Upper lobe of right lung (tissue), 1 donor: ENCODE measurements at places on chromosomes 3 and 15.

- H3K4me3 ChIP-seq: no peak overlapping the region
- H3K27ac ChIP-seq: no peak overlapping the region
- no peaks in the 10 kb centered on the region for H3K4me1 ChIP-seq
- DNase-seq: no peak
- H3K36me3 ChIP-seq: peaks cover 10% of the 10 kb centered on the region
These were observed 19.1 kb upstream of the PLCH1 start for GRCh38 chr3:155763870-155764463.

GRCh38 chr3:17939157-17939556, 196.7 kb upstream of the TBC1D5 start:
- no peaks in the 10 kb centered on the region for H3K4me1 ChIP-seq
- no peaks in the 10 kb centered on the region for H3K27me3 ChIP-seq
- no peak for DNase-seq
- H3K27ac ChIP-seq: no peak overlapping the region
- no peak overlapping the region for H3K4me3 ChIP-seq
- H3K36me3 ChIP-seq: no peaks in the 10 kb centered on the region

DNA sequence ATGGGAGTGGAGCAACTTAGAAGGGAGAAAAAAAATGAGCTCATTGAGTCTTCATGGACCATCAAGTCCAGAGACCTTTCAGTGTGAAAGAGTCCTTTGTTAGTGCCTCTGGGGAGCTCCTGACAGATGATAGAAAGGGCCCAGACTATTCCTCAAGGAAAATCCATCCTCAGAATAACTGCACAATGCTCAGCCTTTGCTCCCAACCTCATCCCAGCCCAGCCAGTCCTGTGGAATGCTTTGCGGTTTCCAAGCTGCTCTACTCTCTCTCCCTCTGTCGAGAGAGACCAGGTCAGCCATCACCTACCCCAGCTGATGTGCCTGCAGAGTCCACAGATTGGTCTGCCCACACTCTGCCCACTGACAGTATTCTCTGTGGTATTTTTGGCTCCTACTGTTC, 406.2 kb downstream of the MFSD1 start:
- no peak for DNase-seq
- no peak overlapping the region for H3K27ac ChIP-seq
- H3K4me3 ChIP-seq: no peak overlapping the region
- no peaks in the 10 kb centered on the region for H3K27me3 ChIP-seq

DNA sequence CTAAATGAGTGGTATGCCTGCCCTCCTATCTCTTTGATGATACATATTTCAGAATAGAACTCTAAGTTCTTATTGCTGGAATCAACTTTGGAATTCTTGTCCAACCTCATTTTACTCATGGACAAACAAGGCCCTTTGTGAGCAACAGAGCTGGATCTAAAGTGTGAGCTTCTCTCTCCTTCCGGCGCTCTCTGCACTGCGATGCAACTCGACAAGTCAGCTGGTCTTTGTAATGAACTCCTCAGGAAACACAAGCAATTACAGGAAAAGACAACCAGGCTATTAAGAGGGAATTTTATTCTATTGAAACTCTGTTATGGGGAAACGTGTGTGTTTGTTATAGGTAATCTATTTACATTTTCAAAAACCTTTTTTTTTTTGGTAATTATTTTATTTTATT, 20.3 kb upstream of the NRROS start:
- H3K4me1 ChIP-seq: peaks cover 13% of the 10 kb centered on the region

DNA sequence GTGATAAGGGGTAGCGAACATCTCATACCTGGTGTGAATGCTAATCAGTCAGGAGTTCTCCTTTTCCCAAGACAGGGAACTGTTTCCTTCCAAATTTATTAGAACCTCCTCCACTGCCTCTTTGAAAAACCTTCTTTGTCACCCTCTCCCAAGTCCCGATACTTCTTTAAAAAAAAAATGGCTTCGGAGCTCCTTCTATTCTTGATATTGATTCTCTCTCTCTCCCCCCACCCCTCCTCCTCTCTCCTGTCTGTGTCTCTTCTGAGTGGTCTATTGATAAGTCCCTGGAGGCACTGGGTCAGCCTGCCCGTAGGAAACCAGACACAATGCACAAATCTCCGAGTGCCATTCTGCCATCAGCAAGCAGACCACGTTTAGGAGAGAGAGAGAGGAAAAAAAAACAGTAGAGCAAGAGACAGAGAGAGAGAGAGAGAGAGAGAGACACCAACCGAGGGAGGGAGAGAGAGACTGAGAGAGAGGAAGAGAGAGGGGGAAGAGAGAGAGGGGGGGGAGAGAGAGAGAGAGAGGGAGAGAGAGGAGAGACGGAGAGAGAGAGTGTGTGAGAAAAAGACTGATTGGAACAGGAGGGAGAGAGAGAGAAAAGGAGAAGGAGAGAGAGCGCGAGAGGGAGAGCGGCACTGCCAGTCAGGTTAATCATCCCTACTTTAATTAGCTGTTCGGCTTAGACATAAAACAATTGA, 160.9 kb downstream of the TIGIT start:
- DNase-seq: no peak
- H3K27ac ChIP-seq: peak overlapping the region; percentile 66
- H3K36me3 ChIP-seq: no peaks in the 10 kb centered on the region
- peak overlapping the region; percentile 50 for H3K4me3 ChIP-seq
- H3K4me1 ChIP-seq: peaks cover 31% of the 10 kb centered on the region

DNA sequence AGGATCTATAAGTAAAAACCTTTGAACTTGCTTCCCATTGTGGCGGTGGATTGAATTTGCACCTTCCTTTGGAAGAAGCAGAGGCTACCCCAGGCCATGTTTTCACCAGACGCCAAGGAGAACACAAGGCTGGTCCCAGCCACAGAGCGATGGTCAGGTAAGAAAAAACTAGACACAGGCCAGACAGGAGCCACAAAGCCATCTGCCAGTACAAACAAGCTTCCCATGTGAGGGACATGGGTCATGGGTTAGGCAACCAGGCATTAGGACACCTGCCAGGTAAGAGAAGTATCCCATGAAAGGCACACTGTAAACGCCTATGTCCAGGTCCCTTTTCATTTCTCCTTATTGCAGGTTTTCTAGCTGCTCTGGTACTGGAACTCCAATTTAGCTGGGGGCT, 190.2 kb downstream of the KLF13 start:
- H3K36me3 ChIP-seq: no peaks in the 10 kb centered on the region
- no peak overlapping the region for H3K27ac ChIP-seq
- H3K27me3 ChIP-seq: no peaks in the 10 kb centered on the region
- H3K4me3 ChIP-seq: no peak overlapping the region

DNA sequence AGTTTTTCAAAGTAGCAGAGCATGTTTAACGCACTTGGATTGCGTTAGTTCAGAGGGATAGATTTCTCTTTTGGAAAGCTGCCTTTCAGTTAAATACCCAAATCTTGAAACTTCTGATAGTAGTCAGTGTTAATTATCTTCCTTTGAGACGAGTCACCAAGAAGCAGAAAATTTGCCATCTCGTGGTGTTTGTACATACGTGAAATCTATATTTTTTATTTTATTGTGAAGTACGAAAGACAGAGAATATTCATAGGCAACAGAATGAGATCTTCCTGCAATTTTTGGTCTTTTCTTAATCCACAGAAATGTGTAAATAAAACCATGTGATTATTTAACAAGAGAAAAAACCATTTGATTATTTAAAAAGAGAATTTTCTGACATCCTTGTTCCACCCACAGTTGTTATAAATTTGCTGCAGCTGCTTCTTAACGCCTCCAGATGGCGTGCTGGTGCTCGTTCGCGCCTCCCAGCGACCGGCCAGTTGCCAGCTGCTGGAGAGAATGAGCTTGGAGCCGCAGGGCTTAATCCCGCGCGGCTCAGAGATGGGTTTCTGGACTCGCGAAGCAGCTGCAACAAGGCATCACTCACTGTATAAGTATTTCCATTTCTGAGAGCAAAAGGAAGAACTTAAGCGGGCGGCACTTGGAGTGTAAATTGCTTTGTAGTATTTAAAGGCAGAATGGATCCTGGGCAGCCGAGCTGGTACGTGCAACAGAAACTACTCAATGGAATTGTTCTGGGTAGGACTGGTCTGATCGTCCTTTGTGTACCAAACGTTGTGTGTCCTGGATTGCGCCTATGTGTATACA, 10.5 kb upstream of the SLITRK3 start:
- no peaks in the 10 kb centered on the region for H3K4me1 ChIP-seq
- H3K27ac ChIP-seq: no peak overlapping the region
- H3K4me3 ChIP-seq: peak overlapping the region; percentile 18
- H3K27me3 ChIP-seq: no peaks in the 10 kb centered on the region
- no peaks in the 10 kb centered on the region for H3K36me3 ChIP-seq

DNA sequence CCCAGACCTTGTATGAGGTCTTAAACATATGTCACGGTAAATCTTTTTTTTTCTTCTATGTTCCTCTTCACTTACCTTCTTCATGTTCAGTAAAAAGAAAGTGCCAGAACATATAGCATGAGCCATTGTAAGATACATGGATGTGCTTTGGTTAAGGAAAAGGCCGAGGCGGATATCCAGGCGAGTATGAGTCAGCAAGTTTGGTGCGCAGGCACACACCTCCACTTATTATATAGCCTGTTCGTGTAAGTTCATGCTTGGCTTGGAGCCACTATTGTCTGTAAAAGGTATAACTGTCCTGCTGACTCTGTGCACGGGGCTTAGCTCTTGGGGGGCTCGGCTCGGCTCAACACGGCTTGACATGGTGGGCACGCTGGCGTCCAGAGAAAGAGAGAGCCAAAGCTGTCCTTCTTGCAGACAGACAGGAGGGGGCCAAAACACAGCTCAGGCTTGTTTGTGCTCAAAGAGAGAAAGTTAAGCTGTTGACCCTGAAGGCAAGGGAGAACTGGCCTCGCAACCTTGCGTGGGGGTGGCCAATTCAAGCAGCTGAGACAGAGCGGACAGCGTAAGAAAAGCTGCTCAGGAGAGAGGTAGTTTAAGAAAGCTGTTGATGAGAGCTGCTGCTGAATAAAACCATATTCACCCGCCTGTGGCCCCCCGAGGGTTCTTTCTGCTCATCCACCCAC, 251.2 kb downstream of the SLC9A9 start:
- no peaks in the 10 kb centered on the region for H3K36me3 ChIP-seq
- no peak overlapping the region for H3K4me3 ChIP-seq
- DNase-seq: no peak
- H3K27me3 ChIP-seq: no peaks in the 10 kb centered on the region
- no peaks in the 10 kb centered on the region for H3K4me1 ChIP-seq
- no peak overlapping the region for H3K27ac ChIP-seq

- no peaks in the 10 kb centered on the region for H3K36me3 ChIP-seq
- no peaks in the 10 kb centered on the region for H3K27me3 ChIP-seq
- H3K4me1 ChIP-seq: peaks cover 37% of the 10 kb centered on the region
- no peak for DNase-seq
These were observed 40.3 kb downstream of the CORO2B start for GRCh38 chr15:68618908-68619698.

DNA sequence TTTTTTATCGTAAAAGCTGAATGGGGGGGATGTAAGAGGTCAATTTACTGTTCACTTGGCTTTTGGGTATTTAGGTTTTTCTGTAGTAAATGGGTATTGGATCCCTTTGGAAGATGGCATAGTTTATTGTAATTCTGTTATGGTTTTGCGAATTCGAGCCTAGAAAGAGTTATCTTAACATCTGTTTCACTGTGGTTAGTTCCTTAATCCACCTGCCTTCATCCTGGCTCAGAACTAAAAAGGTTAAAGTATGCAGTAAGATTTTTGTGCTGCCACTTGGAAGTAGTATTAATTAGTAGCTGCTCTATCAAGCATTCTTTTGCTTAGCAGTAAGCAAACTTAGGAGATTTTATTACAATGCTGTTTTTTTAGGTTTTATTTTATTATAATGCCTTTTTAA, 62.4 kb downstream of the ARIH1 start:
- no peaks in the 10 kb centered on the region for H3K36me3 ChIP-seq
- H3K27me3 ChIP-seq: no peaks in the 10 kb centered on the region
- H3K27ac ChIP-seq: no peak overlapping the region

- no peaks in the 10 kb centered on the region for H3K36me3 ChIP-seq
- no peak overlapping the region for H3K27ac ChIP-seq
- H3K4me3 ChIP-seq: no peak overlapping the region
- H3K27me3 ChIP-seq: no peaks in the 10 kb centered on the region
- peaks cover 25% of the 10 kb centered on the region for H3K4me1 ChIP-seq
These were observed 16.2 kb downstream of the NCEH1 start for GRCh38 chr3:172694573-172695246.

DNA sequence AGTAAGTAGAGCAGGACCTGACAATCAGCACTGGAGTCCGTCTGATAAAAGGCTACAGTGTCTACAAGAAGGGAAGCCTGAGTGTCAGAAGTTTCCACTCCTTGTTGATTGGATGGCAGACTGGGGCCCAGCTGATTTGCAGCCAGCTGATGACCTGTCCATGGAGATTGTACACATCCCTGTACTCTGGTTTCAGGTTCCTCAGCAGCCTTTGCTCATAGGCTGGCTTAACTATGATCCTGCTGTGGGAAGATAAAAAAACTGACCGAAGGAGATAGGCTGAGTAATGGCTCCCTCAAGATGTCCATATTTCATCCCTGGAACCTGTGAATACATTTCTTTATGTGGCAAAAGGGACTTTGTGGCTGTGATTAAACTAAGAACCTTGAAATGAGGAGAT, 11.7 kb upstream of the LACTB start:
- DNase-seq: no peak
- H3K36me3 ChIP-seq: no peaks in the 10 kb centered on the region
- no peaks in the 10 kb centered on the region for H3K4me1 ChIP-seq
- no peak overlapping the region for H3K27ac ChIP-seq
- H3K4me3 ChIP-seq: no peak overlapping the region
- no peaks in the 10 kb centered on the region for H3K27me3 ChIP-seq

GRCh38 chr3:142577696-142578328, 721 bp downstream of the ATR start:
- H3K36me3 ChIP-seq: no peaks in the 10 kb centered on the region
- H3K4me1 ChIP-seq: peaks cover 21% of the 10 kb centered on the region

- peaks cover 2% of the 10 kb centered on the region for H3K4me1 ChIP-seq
- H3K4me3 ChIP-seq: no peak overlapping the region
- no peak for DNase-seq
- H3K36me3 ChIP-seq: no peaks in the 10 kb centered on the region
- H3K27me3 ChIP-seq: no peaks in the 10 kb centered on the region
These were observed 24.3 kb downstream of the ZDHHC19 start for GRCh38 chr3:196186651-196187573.

DNA sequence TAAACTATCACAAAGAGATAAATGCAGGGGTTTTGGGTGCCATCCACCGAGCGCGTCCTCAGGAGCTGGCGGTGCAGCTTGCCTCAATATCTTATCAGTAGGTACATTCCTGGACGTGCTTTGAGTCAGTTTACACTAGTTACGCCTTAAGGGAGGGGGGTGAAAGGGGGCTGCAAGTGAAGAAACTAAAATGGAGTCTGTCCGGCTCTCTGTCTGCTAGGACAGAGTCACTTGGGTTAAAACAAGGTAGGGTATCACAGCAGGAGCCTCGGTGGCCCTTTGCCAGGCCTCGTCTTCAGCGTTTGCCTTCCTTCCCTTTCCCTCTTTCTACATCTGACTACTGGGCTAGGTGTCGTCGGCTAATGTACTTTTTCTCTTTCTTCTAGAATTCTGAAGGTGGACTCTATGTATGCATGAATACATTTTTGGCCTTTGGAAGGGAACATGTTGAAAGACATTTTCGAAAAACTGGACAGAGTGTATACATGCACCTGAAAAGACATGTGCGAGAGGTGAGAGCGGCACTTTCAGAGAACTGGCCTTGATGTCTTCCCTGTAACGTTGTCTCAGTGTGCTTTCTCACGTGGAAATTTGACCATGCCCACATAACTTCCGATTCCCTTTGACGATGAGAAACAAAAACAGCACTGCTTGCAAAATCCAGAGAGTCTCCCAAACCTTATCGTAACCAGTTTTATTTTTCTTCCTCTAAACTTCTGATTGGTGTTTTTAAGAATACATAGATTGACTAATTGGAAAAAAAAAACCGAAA, 28.8 kb downstream of the USP13 start:
- no peak overlapping the region for H3K4me3 ChIP-seq
- H3K27ac ChIP-seq: no peak overlapping the region

GRCh38 chr15:56732135-56732885, 999 bp downstream of the ZNF280D start:
- peak overlapping the region; percentile 68 for H3K4me3 ChIP-seq
- H3K27ac ChIP-seq: peak overlapping the region; percentile 95
- H3K4me1 ChIP-seq: peaks cover 32% of the 10 kb centered on the region
- no peaks in the 10 kb centered on the region for H3K27me3 ChIP-seq
